ENCODE measurements at places on chromosomes 7 and 10.

GRCh38 chr10:98041352-98042043, 11.1 kb upstream of the CRTAC1 start:
- peak; percentile 71 for DNase-seq

GRCh38 chr7:7385421-7385820, 150.3 kb downstream of the COL28A1 start:
- no peak for DNase-seq

GRCh38 chr10:132765435-132765834, 20.5 kb downstream of the NKX6-2 start:
- DNase-seq, result no peak

GRCh38 chr10:50310560-50311174, 59.4 kb upstream of the ASAH2 start:
- DNase-seq, result no peak

DNA sequence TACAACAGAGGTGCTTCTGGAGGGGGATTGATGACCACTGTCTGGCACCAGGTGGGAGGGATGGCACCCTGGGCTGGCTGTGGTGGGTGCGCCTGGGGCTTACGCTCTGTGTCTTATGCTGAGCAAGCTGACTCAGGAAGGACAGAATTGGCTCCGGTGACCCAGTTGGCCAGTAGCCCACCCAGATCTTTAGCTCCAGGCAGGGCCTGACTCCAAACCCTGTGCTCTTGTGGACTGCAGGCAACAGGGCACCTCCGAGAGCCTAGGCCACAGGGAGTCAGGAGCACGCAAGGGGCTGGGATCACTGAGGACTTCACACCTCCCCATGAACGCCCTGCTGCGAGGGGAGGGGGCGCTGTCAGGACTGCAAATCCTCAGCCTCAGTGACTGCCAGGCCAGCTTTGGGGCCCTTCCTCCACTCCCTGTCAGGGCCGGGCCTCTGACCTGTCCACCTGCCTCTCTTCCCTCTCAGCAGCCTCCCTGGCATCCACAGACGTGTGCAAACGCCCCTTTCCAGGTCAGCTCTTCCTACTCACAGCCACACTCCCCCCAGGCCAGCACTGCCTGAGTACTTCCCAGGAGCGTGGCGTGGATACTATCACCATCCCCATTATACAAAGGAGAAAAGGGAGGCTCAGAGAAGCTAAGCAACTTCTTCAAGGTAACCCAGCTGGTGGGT, 118.7 kb downstream of the SLIT1 start:
- no peak for DNase-seq

All from adipocyte (in vitro differentiated cells).